ENCODE measurements at places on chromosomes 6 and 20.

GRCh38 chr6:19204445-19204844 lies 632.7 kb upstream of the ID4 start:
- no peak for DNase-seq

- no peak for DNase-seq
These were observed 203.2 kb downstream of the COL9A1 start for GRCh38 chr6:70099732-70100131.

GRCh38 chr6:37130704-37131103 lies 39.2 kb upstream of the PIM1 start:
- DNase-seq: no peak

- no peak for DNase-seq
These were observed 165.0 kb upstream of the PLCB4 start for GRCh38 chr20:8903655-8904605.

GRCh38 chr6:111274593-111275217 lies 187.4 kb downstream of the SLC16A10 start:
- DNase-seq: no peak

DNA sequence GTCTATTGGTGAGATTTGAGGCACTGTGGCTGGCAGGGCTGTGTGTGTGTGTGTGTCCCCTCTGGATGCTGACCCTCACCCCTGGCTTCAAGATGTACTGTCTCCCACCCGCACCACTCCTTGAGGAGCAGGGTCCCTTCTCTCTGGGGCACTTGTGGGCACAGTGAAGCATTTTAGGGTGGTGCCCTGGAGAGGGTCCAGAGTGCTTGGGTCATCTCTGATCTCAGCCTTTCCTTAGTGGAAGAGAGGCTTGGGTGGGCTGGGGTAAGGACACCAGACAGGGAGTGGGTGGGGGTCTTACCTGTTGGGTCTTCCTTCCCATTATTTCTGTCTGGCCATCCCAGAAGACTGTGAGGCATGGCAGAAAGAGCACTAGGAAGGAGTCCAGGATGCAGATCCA lies 66.1 kb downstream of the EFCAB8 start:
- no peak for DNase-seq
